GM19239 (cell line): ENCODE measurements at places on chromosomes 11 and 22.

- DNase-seq, result peak; percentile 36
These were observed 55.7 kb downstream of the CD82 start for GRCh38 chr11:44621140-44621681.

GRCh38 chr22:41403532-41404318 lies 22.0 kb downstream of the TEF start:
- peak; percentile 97 for DNase-seq

DNA sequence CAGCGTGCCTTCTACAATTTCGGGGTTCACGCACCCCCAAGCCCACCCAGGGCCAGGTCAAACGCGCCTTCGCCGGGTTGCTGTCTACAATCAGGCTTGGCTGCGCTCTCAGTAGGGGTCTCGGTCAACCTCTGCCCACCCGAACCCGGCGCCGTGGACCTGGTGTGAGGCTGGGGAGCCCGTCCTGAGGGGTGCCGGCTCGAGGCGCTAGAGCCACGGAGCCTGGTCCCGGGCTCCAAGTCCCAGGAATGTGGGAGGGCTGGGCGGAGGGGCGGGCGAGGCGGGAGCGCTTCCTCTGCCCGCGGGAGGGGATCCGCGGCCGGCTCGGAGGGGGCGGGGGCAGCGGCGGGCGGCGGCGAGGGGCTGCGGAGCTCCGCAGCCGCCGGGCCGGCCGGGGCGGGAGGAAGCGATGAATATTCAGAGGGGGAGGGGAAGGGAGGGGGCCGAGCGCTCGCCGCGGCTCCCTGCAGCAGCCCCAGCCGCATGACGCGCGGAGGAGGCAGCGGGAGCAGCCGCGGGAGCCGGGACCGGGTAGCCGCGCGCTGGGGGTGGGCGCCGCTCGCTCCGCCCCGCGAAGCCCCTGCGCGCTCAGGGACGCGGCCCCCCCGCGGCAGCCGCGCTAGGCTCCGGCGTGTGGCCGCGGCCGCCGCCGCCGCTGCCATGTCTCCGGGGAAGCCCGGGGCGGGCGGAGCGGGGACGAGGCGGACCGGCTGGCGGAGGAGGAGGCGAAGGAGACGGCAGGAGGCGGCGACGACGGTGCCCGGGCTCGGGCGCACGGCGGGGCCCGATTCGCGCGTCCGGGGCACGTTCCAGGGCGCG lies at the start of gene PTPRJ:
Gene PTPRJ, plus strand, starts transcription at position 472 of the 819 bp plus-strand sequence. CDS start 354 bp downstream, outside the sequence.
- DNase-seq, result peak; percentile 64

GRCh38 chr11:1694846-1695547 lies 2.0 kb upstream of the KRTAP5-6 start:
- no peak for DNase-seq

GRCh38 chr11:131422496-131422895 lies 52.1 kb downstream of the NTM start:
- no peak for DNase-seq

DNA sequence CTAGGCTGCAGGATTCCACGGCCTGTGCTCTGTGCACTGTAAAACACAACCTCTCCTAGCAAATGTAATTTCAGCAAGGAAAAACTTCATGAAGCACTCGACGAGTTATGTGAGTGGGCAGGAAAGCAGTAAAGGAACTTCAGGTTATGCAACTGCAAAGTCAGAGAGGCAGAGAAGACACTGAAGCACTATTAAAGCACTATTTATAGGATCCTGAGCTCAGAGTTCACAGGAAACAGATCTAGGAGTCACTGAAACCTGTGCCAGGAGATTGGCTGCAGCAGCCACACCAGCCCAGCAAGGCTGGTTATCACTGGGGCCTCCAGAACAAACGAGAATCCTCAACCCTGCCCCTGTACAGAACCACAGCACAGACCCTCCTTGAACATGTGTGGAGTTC lies 2.5 kb downstream of the SMIM35 start:
- DNase-seq, result peak; percentile 14

DNA sequence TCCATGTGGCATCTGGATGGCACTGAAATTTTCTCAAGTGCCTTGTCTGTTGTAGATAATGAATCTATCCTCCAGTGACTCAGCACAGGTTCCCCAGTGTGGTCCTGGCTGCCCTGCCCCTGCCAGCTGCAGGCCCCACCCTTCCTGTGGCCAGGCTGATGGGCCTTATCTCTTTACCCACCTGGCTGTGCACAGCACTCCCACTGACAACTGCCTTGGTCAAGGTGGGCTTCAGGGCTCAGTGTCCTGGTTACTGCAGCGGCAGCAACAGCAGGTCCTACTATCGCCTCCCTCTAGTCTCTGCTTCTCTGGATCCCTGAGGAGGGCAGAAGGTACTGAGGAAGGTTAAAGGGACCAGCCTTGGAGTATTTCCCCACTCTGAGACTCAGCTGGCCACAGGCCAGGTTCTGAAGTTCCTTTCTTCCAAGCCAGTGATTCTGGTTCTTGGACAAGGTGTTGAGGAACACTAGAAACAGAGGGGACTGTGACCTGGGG lies 3.1 kb downstream of the HMBS start:
- no peak for DNase-seq

- DNase-seq, result no peak
These were observed 10.9 kb downstream of the VPS26B start for GRCh38 chr11:134235399-134235798.

GRCh38 chr11:10878408-10879214 lies 20.8 kb upstream of the ZBED5 start:
- DNase-seq, result no peak

DNA sequence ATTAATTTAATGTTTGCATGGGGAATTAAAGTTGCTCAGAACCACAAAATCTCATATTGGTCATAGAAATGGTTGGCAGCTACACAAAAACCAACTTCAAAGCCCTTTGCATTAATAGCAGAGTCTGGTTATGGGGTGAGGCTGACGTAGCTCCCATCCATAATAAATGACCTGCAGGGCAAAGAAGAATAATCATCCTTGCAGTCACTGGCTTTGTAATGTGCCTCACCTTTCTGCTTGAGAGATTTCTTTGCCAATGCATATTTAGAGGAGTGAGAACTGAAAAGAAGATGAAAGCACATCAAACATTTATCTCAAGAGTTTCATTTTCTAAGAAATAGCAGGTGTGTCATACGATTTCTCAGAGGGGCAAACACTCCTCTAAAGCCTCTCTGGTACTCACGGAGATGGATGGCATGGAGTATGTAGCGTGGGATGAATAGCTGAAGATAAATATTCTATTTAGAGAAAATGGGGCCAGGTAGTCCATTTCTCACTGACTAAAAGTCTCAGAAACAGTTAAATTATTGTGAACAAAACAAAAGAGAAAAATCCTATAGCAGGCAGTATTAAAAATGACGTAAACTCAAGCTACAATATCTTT lies 1491.9 kb downstream of the FAM181B start:
- DNase-seq, result no peak

GRCh38 chr11:125091247-125091876 lies 20.1 kb downstream of the TMEM218 start:
- no peak for DNase-seq

- no peak for DNase-seq
These were observed 706.8 kb downstream of the KCNA4 start for GRCh38 chr11:29309992-29310391.

DNA sequence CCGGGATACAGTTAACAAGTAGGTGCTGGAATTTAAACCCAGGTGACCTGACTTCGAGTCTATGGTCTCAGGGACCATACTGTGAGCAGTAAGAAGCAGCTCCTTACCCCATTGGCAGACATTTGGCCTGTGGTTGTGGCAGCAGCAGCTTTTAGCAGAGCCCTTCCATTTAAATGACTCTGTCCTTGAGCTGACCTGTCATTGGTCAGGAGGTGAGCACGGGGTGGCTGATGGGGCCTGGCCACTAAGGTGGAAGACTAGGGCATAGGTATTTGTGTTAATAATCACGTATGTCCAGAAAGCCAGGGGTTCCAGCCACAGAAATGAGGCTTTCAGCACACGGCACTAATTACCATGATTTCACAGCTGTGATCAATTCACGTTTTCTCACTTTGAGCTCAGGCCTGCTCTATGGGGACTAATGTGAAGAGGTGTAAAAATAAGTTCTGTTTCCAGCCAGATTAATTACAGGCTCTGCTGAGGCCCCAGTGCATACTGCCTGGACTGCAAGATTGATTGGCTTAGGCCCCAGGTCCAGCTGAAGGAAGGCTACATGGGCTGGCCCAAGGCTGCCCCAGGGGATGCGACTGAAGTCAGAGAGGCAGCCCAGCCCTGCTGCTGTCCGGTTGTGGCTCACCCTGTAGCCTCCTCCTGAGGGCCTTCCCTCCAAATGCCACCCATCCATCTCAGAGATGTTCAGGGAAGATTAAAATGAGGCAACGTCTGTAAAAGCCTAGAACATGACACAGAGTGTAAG lies 76.0 kb downstream of the FDX1 start:
- DNase-seq, result no peak

GRCh38 chr11:123628936-123629683 lies 25.3 kb downstream of the SCN3B start:
- no peak for DNase-seq

DNA sequence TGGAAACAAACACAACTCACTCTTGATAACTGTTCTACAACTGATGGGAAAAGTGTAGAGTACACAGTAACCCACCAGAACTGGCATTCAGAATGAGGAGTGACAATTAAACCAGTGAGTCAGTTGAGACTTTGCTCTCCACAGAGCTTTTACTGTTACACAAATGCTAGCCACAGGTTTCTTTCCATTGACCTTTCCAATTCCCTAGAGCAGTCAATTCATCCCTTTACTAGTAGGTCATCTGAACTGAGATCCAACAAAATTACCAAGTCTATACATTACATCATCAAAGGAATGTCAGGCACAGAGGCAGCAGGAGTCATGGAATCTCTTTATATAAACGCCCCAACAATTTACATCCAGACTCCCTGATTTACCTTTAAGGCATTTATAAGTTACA lies 65.9 kb downstream of the PHF21A start:
- no peak for DNase-seq

DNA sequence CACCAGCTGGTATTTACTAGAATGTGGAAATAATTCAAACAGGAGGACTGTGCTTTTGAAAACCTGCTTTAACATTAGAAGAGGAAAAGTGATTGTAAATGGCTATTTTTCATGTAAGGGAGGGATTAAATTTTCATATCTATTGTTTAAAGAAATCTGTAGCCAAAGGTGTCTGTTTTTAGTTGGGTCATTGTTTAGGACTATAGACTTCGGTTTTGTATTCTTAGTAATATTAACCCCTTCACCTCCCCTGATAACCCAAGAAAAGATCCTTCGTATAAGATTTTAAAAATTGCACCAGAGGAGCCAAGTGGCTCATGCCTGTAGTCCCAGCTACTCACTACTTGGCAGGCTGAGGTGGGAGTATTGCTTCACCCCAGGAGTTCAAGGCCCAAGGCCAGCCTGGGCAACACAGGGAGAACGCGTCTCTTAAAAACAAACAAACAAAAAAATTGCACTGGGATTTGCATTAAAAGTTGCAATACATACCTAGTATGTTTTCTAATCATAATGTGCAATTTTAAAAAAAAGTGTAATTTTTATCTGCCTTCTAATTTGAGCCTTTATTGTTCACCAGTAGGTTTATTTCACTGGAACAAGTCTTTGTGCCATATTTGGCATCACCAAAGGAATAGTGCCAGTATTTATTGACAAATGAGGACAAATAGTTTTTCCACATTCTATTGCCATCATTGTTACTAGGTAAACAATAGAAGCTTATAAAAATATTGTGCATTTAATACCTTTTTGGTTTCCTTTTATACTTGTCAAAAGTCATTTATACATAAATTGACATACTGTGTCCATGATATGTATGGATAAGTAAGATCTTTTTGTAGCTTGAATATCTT lies 34.3 kb downstream of the MTMR3 start:
- no peak for DNase-seq

DNA sequence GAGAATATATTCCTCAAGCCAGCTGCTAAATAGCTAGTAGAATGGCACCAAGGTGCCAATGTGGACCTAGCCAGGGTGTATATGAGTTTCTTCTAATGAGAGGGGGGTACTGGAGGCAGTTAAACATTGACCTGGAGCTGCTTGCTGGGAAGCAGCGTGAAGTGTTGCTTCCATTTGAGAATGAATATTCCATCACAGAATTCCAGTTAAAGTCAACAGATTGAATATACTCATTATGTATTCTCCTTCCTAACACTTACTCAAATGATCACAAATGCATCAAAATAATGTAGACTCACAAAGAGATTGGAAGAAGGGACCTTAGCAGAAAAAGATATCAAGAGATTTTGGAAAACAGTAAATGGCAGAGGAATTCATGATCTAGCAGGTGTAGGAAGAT lies 102.1 kb downstream of the CD44 start:
- no peak for DNase-seq

- no peak for DNase-seq
These were observed 71.2 kb upstream of the SHISAL1 start for GRCh38 chr22:44383652-44384562.

DNA sequence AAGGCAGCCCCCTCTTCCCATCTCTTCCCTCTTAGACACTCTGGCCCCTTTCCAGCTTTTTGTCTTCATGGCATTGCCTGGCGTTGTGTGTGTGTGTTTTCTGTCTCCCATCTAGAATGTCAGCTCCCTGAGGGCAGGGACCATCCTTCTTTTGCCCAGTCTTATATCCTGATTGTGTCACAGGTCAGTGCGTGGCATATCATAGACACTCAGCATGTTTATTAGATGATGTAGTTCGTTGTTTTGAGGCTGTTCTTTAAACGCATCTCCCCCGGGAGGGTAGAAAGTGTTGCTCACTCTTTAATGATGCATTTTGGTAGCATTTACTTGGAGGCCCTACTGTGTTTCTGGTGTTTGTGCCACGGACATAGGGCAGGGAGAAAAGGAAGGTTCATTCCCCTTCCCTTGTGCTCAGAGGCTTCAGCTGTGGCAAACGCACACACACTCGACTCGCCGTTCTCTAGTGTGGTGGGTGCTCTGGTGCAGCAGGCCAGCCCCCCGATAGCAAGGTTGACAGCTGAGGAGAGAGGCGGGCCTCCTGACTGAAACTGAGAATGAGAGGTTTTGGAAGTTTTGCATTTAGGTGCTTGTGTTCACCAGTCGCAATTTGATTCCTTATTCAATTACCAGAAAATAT lies 60.2 kb downstream of the TNRC6B start:
- DNase-seq, result no peak

DNA sequence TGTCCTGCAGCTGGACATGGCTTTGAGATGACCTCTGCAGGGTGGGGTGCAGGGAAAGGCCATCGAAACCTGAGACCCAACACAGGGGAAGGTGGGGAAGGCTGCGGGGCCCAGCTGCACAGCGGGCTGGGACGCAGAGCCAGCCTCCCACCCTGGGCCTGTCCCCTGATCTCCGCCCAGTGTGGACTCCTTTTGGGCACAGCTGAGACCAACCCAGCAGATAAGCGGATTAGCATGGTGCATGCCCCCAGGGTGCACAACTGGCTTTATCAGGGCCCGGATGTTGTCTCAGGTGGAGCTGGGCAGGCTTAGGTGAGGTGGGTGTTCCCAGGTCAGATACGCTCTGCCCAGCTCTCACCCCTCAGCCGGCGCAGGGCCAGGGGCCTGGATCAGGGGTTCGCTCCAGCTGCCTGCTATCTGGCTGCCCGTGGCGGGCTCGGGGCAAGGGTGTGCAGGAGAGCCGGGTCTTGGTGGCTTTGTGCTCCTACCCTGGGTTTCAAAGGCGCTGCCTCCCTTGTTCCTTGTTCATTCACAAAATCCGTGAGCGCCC lies 28.1 kb upstream of the MUC5AC start:
- no peak for DNase-seq

- DNase-seq, result no peak
These were observed 210.5 kb upstream of the ISX start for GRCh38 chr22:34855471-34855870.

GRCh38 chr11:75031771-75032549 lies 43.2 kb downstream of the NEU3 start:
- DNase-seq, result peak; percentile 37
